Right hindlimb (tissue), 1 donor: ENCODE measurements at places on chromosomes 12 and 14.
A peak's percentile ranks its signal among the peaks of the same experiment; 100 is the strongest.

GRCh38 chr14:61080591-61081010 lies 99.6 kb downstream of the SLC38A6 start:
- peak; percentile 90 for DNase-seq

DNA sequence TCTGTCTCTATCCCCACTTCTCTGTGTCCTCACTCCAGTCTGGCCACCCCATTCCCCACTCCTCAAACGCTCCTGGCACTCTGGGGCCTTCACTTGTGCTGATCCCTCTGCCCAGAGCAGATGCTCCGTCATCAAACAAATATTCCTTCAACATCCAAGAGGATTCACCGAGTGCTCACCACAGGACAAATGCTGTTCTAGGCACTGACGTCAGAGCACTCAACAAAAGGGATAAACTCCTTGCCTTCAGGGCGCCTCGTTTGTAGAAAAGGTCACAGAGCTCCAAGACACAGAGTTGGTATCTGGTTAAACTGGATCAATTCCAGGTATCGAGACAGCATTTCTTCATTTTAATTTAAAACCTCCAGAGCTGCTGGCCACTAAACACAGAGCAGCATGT lies 35.3 kb downstream of the PSMC1 start:
- no peak for DNase-seq

GRCh38 chr12:50477241-50477832 lies 27.4 kb upstream of the DIP2B start:
- DNase-seq: no peak

GRCh38 chr12:90959538-90960139 lies 4.7 kb upstream of the CCER1 start:
- DNase-seq: no peak

GRCh38 chr12:108309674-108310312 lies 29.3 kb downstream of the CMKLR1 start:
- no peak for DNase-seq

DNA sequence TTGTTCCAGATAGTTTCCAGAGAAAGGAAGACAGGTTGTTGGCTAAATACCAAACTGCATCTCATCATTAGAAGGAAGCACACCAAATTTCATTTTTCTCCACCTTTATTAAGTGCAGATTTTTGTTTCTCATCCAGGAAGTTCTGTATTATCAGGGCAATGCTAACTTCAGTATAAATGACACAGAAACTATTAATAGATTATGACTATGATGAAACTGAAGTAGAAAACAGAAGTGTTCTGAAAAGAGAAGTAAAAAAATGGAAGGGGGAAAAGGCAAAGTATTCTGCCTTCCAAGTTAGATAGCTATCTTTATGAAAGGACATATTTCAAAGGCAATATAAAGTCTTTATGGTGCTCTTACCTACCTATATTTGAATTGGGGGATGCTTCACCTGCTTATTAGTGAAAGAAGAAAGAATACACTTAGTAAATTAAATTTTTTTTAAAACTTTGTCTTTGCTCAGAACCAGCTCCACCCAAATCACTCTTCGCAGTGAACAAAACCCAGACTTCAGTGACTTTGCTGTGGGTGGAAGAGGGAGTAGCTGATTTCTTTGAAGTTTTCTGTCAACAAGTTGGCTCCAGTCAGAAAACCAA lies 223.9 kb downstream of the PTPRO start:
- DNase-seq: no peak

DNA sequence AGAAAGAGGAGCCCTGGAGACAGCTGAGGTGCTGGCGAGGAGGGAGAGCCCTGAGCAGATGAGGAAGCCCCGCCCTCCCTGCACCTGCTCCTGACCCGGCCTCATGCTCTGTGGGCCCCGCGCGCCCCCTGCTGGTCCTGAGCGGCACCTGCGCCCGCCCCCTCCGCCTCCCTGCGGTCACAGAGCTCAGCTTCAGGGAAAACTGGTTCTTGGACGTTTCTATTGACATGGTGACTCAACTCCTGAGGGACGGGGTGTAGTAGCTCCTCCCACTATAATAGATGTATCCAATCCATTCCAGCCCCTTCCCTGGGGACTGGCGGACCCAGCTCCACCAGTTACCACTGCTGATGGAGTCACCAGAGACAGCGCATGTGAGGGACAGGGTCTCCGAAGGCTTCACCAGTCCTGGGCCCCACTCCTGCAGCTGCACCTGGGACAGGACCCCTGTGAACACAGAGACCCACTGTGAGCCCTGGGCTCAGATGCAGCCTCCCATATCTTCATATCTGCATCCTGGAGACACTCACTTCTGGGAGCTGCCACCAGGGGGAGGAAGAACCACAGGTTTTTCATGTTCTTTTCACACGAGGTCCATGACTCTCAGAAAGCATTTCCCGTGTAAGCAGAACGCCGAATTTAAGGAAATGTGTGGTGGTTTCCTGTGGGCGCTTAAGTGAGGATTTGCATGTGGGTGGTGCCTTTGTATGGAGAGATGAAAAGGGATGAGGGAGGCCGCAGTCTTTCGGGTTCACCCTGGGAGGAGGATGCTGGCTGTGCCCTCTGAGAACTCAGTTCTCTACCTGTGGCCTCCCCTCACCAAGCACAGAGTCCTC lies 1346.4 kb downstream of the TMEM121 start:
- DNase-seq: no peak

GRCh38 chr12:16335838-16336237 lies 11.6 kb upstream of the MGST1 start:
- DNase-seq: no peak

GRCh38 chr14:28707814-28708213 lies 58.8 kb upstream of the FOXG1 start:
- DNase-seq: no peak

DNA sequence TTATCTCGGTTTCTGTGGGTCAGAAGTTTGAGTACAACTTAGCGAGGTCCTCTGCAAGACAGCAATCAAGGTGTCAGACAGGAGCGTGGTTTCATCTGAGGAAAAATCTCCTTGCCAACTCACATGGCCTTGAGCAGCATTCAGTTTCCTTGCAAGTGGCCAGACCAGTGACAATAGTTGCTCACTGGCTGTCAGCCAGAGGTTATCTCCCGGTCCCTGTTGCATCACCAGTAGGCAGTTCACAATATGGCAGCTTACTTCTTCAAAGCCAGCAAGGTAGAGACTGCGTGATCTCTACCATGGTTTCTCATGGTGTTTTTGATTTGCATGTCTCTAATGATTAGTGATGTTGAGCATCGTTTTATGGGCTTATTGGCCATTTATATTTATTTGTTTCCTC lies 143.8 kb upstream of the DAAM1 start:
- no peak for DNase-seq

DNA sequence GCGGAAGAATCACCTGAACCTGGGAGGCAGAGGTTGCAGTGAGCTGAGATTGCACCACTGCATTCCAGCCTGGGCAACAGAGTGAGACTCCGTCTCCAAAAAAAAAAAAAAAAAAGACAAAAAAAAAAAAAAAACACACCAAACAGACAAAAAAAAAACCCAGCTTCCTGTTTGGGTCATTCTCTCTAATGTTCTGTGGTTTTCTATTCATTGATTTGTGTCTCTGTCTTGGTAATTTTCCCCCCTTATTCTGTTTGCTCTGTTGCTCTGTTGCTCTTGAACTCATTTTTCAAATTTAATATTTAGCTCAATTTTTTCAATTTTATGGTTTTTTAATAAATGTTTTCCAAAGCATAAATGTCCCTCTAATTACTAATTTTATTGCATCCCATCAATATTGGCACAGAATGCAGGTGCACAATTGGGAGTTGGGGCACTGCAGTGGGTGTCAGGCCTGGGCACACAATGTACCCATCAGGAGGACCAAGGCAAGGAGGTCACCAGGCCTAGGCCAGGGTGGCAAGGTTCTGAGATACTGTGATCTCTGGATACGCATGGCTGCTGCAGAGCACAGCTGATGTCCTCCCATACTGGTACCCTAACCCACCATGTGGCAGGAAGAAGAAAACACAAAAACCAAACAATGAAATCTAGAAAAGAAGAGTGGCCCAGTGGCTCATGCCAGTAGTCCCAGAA lies 8.0 kb upstream of the GNPTAB start:
- no peak for DNase-seq

- DNase-seq: peak; percentile 41
Measured at GRCh38 chr14:70052990-70053389, 135.8 kb downstream of the SLC8A3 start.
